ENCODE measurements at places on chromosomes 4 and X.

GRCh38 chr4:127828121-127828520 is 46.0 kb downstream of the HSPA4L start:
- DNase-seq = no peak

- DNase-seq = peak; percentile 22
Observed at GRCh38 chr4:38523524-38524448, 140.2 kb upstream of the KLF3 start.

DNA sequence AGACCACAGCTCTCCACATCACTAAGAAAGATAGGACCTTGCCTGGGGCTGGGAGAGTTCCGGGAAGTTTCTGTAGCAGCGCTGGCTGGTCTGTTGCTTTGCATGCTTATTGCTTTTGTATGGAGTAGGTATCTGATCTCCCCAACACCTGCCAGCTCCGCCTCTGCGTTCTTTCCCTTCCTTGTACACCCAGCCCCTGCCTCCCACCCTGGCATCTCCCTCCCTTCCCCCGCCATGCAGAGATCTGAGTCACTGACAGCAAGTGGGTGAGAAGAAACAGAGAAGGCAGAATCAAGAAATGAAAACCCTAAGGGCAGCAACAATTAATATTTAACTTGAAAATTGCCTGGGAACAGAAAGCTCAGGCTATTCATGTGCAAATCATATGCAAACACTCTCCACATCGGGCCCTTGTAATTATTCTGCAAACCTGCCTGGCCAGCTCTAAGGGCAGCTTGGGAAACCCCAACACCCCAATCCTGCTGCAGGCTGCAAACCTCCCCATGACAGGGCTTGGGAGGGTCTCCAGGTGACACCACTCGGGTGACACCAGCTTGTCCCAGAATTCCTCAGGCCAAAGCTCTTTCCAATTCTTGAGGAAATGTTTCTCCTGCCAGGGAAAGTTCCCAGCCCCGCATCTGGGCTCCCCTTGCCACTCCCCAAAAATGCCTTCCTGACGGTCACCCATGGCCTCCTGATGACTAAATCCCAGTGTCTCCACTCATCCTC is 257.2 kb downstream of the FBXW7 start:
- peak; percentile 51 for DNase-seq

DNA sequence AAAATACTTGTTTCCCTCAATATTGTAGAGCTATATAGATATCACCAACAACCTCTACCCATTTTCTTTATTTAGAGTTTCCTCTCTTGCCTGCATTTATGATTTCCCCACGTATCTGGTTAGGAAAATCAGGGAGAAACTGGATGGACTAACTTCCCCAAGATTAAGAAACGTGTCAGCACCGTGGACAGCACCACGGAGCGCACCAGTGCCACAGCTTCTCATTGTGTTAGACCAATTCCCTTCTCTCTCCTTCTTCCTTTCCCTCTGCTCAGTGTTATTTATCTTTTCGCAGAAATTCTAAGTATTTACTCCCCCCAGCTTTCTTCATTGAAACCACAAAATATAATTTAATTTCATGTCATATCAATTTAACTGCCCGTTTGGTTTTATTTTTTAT is 568.6 kb upstream of the BOD1L1 start:
- DNase-seq = peak; percentile 43

DNA sequence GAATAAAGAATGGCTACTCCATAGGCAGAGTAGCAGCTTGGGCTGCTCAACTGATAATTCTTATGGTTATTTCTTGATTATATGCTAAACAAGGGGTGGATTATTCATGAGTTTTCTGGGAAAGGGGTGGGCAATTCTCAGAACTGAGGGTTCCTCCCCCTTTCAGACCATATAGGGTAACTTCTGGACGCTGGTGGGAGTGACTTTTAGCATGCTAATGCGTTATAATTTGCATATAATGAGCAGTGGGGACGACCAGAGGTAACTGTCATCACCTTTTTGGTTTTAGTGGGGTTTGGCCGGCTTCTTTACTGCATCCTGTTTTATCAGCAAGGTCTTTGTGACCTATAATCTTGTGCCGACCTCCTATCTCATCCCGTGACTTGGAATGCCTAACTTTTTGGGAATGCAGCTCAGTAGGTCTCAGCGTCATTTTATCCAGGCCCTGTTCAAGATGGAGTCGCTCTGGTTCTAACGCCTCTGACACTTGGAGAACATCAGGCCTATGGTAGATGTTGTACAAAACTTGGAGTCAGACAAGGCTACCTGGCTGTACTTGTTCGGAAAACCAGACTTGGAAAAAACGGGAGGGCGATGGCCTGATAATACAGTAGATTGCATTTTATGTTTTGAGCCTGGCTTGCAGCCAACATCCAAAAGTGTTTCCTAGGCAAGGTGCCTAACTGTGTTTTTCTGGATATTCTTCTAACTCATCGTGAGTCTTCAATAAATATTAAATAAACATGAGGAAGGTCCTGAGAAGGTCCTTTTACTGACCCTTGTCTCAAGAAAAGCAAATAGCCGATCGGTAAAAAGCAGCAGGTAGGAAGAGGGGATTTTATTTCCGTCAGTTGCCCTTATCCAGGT is 1.8 kb upstream of the TMEM164 start:
- DNase-seq = no peak

DNA sequence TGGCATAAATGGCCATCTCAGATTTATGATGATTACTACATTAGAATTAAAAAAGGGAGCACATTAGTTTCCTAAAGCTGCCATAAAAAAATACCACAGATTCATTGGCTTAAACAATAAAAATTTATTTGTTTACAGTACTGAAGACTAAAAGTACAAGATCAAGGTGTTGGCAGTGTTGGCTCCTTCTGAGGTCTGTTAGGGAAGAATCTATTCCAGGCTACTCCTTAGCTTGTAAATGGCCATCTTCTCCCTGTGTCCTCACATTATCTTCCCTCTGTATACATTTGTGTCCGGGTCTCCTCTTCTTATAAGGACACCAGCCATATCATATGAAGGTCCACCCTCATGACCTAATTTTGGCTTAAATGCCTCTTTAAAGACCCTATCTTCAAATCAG is 341.0 kb downstream of the SLC7A11 start:
- DNase-seq = no peak

- DNase-seq = no peak
Observed at GRCh38 chr4:10207116-10207515, 90.5 kb upstream of the WDR1 start.

DNA sequence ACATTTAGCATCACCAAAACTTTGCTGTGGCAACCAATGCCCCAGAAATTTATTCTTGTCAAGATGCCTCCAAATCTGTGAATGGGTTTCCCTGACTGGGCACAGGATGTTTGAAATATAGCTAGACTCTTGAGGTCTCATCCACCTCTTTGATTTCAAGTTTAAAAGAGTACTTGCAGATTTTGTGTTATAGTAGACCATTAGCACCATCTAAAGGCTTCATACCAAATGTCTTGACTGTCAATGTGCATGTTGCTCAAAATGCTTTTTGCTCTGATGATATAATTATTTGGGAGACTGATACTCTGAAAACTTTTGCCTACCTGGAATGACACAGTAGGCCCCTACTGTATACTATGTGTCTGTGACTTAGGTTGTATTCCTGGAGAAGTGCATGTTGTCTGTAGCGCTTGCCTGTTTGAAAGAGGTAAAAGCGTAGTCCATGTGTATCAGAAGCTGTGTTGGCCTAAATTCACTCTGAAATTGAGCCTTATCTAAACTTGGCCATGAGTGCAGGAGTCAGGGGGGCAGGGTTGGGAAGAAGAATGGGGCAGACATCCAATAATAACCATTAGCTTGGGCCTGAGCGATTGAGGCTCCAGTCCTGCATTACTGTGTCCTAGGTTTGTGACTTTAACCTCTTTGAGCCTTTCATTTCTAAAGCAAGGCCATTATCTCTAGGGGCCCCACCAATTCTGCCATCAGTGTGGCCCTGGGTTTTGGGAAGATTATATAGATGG is 33.8 kb downstream of the NDP start:
- DNase-seq = peak; percentile 20

- DNase-seq = peak; percentile 98
Observed at GRCh38 chr4:139014371-139015268, 961 bp upstream of the NOCT start.

GRCh38 chr4:185207466-185207865 is 1.9 kb upstream of the SNX25 start:
- DNase-seq = no peak

DNA sequence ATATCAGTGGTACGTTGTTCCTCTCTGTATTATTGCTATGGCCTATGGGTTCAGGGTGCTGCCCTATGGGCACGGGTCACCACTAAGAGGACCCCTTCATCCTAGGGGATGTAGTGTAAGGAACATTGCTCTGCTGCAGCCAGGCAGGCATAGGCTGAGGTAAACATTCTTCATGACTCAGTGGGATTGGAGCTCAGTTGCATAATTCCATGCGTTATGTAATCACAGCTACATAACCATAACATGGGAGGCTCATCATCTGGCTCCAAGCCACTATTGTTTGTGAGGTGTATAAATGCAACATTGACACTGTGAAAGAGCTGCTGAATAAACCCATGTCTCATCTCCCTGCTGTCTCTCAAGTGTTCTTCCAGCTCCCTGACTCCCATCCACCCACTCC is 375.2 kb downstream of the MAGEE1 start:
- peak; percentile 61 for DNase-seq

DNA sequence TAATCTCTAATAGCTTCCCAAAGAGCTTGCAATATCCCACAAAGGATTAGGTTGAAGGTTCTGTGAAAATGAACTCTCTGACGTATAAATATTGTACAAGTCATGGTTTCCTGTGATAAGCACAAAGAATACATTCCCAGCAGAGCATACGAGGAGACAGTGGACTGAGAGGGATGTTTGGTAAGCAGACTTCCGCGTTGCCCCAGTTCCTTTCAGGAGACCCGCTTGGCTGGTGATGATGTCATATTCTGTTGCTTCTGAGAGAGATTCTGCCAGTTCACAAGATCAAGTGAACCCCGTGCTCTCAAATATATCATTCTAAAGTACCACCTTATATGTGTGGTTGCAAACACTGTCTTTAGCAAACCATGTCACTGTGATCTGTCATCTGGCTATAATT is 323.9 kb upstream of the CASK start:
- peak; percentile 28 for DNase-seq

DNA sequence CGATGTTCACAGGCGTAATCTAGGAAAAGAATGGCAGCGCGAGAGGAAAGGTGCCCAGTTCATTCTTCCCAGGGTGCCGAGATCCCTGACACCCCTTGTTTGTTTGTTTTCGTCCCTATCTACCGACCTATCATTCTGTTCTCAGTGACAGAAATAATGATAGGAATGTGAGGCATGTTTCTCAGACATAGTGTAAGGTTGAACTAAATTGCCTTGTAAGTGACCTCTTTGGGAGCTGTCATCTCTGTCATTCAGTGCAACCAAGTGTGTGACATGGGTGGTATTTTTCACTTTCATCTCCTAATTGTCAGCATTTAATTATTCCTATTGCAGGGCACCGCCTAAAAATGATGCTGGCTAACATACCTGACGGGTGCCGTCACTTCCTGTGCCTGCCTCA is 24.4 kb downstream of the CLDN22 start:
- no peak for DNase-seq

DNA sequence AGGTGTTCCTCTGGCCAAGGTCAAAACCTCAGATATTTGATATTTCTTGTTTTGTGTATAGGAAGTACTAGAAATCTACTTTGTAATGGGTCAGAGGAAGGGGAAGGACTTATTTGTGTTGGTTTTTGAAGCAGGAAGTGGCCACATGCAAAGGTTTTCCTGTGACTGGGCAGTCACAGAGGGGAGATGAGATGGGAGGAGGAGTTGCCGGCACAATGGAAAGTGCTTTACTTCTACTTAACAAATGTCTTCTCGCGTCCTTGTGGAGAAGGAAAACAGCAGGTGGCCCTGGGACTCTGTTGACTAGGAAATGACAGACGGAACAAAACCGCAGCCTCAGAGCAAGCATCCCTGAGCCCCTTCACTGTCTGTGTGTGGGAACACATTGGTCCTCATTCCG is 46.6 kb downstream of the SHROOM2 start:
- DNase-seq = no peak
